Stimulated activated CD4-positive, alpha-beta T cell treated with anti-CD3 and anti-CD28 coated beads, Interleukin-1b, Interleukin-23, amount 100 ng/mL, for 1 hour (primary cell): ENCODE measurements at places on chromosomes 4 and X.

- no peak for DNase-seq
Measured at GRCh38 chr4:4755306-4755705, 104.2 kb upstream of the MSX1 start.

DNA sequence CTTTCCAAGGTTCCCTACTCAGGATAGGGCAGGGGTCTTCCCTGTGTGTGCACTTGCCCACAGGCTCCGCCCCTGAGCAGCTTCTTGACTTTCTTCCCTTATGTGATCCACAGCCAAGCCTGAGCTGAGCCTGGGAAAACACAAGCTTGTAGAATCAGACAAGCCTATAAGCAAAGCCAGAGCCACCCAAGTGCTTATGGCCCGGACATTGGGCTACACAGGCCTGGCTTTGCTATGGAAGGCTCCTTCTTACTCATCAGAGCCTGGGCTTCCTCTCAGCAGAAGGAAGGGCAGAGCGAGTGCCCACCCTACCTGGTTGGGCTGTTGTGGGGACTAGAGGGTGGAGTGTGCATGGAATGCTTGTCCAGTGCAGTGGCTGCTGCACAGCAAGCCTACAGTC is 1.3 kb upstream of the TNIP2 start:
- no peak for DNase-seq

DNA sequence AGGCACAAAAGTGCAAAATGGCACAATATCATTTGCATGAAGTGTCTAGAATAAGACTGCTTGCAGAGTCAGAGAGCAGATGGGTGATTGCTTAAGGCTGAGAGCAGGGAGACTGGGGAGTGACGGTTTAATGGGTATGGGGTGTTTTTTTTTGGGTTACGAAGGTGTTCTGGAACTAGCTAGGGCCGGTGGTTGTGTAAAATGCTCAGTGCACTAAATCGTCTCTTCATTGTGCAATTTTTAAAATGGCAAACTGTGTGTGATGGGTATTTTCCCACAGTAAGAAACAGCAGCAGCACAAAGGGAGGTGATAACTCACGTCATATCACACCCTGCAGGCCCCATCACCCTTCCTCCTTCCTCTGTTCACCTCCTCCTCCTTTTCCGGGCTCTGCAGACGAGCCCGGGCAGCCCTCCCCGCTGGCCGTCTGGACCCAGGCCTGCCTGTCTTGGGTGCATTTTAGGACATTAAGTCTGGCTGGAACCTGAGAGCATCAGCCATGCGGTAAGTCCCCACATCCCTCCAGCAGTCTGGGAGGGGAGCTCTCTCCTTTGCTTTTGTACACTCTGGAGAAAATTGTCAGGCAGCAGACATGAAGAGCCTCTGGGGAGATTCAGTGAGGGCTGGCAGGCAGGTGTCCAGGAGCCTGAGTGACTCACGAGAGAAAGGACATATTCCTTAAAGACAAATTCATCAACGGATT is 42.7 kb downstream of the ASMT start:
- no peak for DNase-seq

DNA sequence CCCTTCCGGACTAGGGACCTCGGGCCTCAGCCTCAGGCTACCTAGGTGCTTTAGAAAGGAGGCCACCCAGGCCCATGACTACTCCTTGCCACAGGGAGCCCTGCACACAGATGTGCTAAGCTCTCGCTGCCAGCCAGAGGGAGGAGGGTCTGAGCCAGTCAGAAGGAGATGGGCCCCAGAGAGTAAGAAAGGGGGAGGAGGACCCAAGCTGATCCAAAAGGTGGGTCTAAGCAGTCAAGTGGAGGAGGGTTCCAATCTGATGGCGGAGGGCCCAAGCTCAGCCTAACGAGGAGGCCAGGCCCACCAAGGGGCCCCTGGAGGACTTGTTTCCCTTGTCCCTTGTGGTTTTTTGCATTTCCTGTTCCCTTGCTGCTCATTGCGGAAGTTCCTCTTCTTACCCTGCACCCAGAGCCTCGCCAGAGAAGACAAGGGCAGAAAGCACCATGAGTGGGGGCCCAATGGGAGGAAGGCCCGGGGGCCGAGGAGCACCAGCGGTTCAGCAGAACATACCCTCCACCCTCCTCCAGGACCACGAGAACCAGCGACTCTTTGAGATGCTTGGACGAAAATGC is at the start of gene WAS:
Gene WAS, plus strand, starts transcription at position 389 of the 572 bp plus-strand sequence. Its CDS starts 55 bp downstream, at position 444.
- DNase-seq, result no peak

DNA sequence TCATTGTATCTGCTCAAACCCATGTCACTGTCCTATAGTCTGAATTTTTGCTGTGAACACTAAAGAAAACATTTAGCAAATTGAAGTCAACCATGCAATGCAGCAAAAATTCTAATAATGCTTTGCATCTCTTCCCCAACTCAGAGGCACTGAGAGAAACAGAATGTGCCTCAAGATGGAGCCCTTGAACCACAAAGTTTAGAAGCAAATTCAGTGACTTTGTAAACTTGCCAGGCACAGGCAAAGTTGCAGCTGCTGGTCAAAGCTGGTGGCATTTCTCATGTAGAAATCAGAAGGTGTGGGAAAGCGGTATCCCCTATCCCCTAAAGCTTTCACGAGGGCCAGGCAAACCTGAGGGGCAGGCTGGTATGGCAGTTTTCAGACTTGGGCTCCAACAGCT is 121.7 kb upstream of the DIPK2B start:
- no peak for DNase-seq

DNA sequence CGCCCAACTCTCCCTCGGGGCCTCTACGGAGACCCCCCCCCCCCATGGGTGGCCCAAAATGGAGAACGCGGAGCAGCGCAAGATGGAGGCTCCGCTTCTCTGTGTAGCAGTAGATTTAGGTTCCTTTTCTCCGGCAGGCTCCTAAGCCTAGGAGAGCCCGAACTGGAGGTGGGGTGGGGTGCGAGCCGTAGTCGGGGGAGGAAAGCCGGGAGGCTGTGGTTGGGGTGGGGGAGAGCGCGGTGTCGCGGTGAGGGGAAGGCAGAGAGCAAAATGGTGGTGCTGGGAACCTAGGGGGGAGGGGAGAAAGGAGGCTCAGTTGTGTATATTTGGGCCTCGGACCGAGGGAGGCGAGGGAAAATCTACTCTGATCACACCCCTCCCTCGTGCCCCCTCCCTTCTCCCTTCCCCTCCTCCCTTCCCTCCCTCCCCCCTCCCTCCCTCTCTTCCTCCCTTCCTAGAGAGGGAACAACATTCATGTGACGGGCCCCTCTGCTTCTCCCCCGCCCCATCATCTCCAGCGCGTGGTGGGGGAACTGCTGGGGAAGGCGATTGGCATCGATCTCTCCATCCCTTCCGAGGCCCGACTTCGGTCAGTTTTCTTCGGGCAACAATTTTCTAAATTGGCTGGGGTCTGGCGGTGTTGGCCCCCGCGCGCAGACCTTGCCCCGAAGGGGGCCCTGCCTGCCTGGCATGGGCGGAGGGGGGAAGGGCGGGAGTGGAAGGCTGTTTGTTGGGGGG is at the start of gene STAG2:
Gene STAG2, plus strand, starts transcription at position 439 of the 738 bp plus-strand sequence. CDS start 60,922 bp downstream, outside the sequence.
- no peak for DNase-seq

GRCh38 chr4:106803083-106803482 is 233.0 kb downstream of the DKK2 start:
- DNase-seq, result no peak

DNA sequence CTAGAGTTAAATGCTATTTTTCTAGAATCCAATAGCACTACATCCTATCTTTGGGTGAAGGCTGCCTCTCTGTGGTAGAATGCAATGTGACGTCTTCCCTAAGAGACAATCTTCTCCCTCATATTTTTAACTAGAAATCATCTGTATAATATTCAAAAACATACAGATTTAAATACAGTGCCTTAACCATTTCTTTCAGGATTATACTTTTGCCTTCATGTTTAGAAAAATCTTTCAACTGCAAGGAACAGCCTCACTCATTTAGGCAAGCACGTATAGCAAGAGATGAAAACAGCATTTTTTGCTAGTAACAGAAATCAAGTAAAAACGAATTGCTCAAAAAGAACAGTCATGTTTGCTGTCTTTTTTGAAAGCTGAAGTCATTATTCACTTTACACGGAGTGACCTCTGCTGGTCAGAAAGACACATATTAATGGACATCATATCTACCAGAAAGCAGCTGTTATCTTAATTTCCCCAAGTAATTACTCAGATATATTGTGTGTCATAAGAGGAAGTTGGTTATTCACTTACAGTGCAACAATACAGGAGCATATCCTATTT is 422.3 kb downstream of the STPG2 start:
- no peak for DNase-seq

- DNase-seq, result no peak
Measured at GRCh38 chrX:119690921-119691716, 1.8 kb downstream of the SEPTIN6 start.

DNA sequence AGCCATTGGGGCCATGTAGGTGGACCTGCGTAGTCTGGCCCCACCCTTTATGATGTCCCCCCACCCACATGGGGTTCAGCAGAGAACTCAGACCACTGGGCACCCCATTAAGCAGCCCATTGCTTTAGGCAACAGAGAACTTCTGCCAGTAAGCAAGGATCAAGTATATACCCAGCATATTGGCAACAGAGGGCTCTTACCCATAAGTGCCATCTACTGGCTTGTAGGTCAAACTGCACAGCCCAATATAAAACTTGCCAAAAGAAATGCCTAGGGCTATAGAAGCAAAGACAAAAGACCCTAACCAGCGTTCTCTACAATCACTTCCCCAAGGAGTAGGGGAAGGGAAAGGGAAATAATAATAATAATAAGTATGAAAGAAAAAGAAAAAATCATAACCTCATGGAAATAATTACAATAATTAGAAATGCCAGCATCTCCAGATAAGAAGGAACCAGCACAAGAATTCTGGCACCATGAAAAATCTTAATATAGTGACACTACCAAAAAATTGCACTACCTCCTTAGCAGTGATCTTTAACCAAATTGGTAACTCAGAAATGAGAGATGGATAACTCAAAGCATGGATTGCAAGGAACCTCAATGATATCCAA is 1090.7 kb downstream of the FAT4 start:
- no peak for DNase-seq

DNA sequence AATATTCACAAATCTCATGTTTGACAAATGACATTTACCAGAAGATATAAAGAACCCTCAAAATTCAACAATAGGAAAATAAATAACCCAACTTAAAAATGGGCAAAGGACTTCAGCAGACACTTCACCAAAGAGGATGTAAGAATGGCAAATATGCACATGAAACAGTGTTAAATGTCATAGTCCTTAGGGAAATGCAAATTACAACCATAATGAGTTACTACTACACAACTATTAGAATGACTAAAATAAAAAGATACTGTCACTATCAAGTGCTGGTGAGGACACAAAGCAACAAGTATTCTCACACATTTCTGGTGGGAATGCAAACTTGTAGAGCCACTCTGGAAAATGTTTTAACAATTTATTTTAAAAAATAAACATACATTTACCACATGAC is 40.8 kb upstream of the NR0B1 start:
- no peak for DNase-seq

DNA sequence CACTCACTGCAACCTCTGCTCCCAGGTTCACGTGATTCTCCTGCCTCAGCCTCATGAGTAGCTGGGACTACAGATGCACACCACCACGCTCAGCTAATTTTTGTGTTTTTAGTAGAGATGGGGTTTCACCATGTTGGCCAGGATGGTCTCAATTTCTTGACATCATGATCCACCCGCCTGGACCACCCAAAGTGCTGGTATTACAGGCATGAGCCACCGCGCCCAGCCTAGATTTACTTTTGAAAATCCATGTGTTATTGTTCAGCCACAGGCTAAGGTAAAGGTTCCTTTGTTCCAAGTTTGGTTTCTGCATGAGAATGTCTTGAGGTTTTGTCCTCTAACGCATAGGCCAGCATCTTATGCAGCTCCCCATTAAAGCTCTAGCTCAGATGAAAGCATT is 371.6 kb downstream of the DMD start:
- DNase-seq, result no peak

DNA sequence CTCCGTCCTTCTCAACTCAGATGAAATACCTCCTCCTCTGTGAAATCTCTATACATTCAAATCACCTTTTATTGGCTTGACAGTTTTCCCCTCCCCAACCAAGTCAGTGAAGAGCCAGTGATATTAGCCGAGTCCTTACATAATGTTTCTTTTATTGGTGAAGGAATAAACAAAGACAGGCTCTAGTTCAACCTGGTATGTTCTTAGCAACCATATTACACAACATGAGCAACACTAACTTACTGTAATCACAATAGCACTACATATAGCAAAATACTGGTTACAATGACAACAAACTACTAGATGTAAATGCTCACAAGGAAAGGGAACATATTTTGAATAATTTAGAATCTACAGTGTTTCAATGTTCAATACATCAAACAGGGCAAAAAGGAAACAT is 19.9 kb downstream of the DHX15 start:
- no peak for DNase-seq

DNA sequence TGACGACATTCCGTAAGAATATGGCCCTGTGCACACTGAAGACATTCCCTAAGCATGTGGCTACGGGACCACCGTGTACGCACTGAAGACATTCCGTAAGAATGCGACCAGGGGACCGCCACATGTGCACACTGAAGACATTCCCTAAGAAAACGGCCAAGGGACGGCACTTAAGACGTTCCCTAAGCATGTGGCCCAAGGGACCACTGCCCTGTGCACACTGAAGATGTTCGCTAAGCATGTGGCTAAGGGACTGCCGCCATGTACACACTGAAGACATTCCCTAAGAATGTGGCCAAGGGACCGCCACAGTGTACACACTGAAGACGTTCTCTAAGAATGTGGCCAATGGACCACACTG is 21.4 kb downstream of the DHRSX start:
- no peak for DNase-seq

DNA sequence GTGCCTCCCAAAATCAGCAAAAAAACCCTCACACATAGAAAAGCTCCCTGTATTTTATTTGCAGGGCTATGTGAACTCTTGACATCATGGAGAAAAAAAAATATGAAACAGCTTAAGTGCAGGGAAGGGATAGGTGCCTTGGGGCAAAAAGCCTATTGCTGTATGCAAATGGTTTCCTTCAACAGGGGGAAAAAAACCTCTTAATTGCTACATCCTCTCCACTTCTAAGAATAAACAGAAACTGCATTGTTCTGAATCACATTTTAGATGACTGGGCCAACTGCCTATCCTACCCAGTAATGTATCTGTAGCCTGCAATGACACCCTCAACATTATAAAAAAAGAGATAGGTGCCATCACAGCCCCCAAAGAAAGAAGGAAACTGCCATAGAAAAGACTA is 229.4 kb upstream of the GALNTL6 start:
- no peak for DNase-seq

- DNase-seq, result no peak
Measured at GRCh38 chrX:37646254-37646653, 39.3 kb upstream of the XK start.

DNA sequence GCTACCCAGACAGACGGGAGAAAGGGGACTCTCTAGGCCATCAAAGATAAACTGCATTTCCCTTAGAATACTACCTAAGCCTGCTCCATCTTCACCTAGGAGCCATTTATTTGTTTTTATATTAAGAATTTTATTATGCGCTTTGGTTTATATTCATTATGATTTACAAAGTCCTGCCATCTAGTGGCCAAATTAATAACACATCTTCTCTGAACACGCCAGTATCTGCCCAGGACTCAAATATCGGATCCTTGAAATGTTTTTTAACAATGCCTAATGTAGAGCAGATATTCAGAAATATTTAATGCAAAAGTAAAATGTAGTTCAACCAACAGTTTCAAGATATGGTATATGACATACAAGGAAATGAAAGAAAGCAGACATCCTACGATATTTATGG is 20.8 kb upstream of the PRPS2 start:
- DNase-seq, result no peak

- DNase-seq, result no peak
Measured at GRCh38 chrX:144259054-144259453, 375.2 kb downstream of the UBE2NL start.
